Stimulated activated CD8-positive, alpha-beta memory T cell treated with anti-CD3 and anti-CD28 coated beads, Interleukin-4, amount 100 ng/mL, for 48 hours (primary cell): ENCODE measurements at places on chromosomes 5 and 9.
A peak's percentile ranks its signal among the peaks of the same experiment; 100 is the strongest.

DNA sequence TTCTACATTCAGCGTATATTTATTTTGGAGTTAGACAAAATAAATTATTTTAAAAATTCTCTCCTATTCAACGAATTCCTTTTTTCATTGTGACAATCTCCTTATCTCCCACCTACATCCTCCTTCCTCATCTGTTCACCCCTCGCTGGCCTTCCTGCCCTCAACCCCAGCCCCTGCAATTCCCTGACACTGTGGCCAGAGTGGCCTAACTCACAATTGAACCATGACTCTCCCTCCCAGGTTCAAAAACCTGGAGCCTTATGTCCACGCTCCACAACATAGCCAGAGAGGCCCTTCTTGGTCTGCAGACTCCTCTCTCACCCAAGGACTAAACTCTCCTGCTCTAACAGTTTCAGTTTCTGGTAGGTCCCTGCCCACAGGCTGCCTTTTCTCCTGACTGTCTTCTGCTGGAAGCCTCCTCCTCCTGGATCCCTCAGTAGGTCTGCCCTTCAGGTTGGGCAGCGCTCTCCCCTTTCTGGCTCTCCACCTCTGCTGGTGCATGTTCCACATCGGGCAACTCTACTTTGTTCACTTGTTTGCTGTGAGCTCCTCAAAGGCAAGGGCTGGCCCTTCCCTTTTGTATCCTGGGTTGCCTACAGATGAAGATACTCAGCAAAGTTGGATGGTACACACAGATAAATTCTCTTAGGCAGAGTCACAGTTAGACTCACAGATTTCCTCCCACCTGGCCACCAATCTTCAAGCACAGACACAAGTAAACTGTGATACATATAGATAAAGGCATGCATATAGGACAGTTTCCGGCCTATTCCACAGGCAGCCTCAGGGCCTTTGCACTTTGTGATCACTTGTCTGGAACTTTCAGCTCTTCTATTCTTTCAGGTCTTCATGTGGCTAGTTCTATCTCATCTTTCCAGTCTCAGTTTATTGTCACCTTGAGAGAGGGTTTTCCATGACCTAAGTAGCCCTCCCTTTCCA lies 19.8 kb upstream of the MYORG start:
- DNase-seq: no peak

- DNase-seq: no peak
Observed at GRCh38 chr9:121260457-121261106, 7.4 kb upstream of the GSN start.

DNA sequence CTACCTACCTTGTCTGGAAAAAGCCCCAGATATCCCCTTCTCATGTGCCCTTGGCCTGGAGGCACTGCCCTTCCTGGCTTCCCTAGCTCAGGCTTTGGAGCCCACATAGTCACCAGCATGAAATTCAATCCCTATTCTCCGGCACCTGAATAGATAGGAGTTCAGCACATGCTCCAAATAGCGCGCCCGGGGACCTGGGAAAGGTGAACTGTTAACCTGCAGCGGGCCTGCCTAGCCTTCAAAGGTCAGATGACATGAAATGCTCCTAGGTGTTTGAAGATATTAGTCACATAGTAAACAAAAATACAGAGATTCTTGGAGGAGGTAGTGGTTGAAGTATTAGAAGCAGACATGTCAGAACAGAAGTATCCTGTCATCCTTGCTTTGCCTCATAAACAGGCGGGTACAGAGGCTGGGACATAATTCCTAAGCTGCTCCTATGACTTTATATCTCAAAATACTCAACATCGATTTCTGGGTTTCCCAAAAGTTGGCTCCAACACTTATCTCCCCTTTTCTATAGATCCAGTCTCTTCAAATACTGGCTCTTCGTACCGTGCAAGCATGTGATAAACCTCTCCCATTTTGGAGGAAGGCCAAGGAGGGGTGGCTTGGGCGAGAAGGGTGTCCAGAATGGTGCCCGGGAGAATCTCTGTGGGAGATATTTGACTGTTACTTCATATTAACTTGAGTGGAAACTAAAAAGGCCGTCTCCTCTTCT lies 88.0 kb upstream of the ANKH start:
- no peak for DNase-seq

GRCh38 chr5:167937635-167937998 lies 353.8 kb upstream of the WWC1 start:
- DNase-seq: no peak

GRCh38 chr9:636931-637591 lies 204.4 kb upstream of the DMRT1 start:
- DNase-seq: no peak

GRCh38 chr5:59064293-59064692 lies 481.4 kb downstream of the RAB3C start:
- DNase-seq: no peak

DNA sequence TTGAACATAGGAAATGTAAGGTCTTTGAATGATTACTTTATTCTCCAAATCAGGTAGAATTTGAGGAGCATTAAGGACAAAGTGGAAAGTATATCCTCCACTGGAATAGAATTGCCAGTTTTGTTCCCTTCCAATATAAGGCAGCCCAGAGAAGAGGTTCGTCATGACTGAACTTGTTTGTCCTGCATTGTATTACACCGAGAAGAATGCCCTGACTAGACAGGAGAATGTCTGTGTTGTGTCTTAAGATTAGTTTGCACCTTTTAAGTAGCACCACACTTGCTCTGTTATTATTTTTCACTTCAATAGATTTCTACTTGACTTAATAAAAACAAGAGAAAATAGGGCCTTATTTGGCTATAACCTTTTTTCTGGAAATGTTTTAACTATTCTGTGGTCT lies 586.2 kb upstream of the PTGER4 start:
- DNase-seq: no peak

GRCh38 chr9:105087910-105088898 lies 156.2 kb upstream of the SLC44A1 start:
- DNase-seq: no peak

- no peak for DNase-seq
Observed at GRCh38 chr5:113259034-113259433, 175.8 kb downstream of the TSSK1B start.

DNA sequence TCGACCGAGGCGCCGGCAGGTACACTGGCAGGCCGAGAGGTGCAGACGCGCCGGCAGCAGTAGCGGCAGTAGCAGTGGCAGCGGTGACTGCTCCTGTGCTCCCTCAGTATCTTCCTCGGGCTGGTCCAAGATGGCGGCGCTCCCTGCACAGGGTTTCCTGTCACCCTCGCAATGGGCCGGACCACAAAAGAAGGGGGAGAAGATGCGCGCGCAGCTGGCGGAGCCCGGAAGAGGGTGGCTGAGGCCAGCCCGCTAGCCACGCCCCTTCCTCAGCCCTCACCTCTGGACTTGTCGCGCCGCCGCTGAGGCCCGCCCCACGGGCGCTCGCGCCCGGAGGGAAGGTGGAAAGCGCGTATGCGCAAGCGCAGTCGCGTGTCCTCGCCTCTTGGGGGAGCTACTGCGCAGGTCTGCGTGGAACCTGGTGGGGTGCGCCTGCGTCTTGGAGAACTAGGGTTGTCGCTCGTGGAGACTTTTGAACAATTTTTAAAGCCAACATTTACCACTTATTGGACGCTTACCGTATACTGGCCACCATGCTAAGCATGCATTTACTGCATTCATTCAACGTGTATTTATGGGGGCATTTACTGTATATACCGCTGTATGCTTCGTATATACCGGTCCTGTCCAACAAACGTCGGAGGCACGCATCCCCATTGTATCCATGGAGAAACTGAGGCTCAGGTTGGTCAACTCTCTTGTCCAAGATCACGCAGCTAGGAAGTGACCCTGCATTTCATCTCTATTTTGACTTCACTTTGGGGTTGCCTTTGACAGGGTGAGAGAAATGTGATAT lies at the start of gene RAB14:
RAB14 (minus strand) TSS at position 132 of the 796 bp plus-strand sequence. CDS start 8,457 bp downstream, outside the sequence.
- DNase-seq: peak; percentile 100

DNA sequence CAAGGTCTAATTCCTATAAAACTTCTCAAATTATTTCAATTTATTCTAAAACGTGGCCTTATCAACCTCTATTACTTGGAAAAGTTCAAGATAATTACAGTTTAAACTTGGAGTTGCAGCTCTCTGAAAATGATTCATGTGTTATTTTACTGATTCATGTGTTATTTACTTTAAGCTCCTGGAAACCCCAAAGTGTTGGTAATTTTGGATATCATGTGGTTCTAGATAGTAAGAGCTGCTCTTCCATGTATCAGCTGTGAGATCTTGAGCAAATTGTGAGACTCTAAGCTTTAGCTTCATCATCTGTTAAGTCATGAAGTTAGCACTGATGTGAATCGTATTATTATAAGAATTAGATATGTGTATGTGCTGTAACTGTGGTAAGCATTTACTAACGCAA lies 749.2 kb downstream of the TLE4 start:
- no peak for DNase-seq

GRCh38 chr5:14896131-14896530 lies 24.6 kb upstream of the ANKH start:
- no peak for DNase-seq

DNA sequence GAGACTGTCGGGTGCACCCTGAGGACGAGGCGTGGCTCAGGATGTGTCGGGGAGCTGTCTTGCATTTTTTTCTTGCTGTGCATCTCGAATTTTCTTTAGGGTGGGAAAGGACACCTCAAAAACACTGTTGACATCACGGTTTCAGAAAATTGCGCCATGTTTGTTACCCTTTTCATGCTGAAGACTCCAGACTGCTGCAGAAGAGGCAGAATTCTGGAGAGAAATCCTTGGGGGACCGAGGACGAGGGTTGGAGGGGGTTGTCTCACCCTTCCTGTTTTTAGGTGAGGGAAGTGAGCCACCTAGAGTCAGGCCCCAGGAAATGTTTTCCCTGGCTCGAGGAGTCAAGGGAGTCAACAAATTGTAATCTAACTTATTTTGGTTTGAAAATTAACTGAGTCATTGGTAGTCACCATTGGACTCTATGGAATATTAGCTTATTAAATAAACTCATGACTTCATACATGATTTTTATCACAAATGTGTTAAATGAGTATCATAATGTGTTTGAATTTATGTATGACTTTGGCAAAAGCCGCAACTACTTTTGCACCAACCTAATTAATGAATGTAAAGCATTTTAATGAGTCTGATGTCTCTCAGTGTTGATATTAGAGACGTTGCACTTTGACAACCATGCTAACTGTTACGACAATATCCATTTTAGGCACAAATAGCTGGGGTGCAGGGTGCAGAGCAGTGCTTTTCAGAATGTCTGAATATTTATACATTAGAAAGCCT lies 724 bp upstream of the LYSMD3 start:
- DNase-seq: peak; percentile 64

DNA sequence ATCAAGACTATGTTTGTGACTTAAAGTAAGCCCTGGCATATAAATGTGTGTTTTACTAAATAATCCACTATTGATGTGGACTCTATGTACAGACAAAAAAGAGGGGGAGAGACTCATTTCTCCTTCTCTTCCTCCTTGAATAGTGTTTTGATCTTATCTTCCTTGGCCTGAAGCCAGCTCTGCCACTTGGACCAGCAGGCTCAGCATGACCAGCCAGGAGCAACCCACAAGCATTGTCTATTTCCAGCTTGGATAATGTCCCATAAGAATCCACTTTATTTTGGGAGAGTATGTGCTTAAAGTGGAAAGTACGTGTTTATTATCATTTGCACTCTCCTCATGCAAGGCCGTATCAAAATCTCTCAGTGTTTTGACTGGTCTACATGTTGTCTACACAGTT lies 23.8 kb upstream of the SLC46A2 start:
- no peak for DNase-seq

- no peak for DNase-seq
Observed at GRCh38 chr5:172725785-172726184, 45.2 kb downstream of the DUSP1 start.

DNA sequence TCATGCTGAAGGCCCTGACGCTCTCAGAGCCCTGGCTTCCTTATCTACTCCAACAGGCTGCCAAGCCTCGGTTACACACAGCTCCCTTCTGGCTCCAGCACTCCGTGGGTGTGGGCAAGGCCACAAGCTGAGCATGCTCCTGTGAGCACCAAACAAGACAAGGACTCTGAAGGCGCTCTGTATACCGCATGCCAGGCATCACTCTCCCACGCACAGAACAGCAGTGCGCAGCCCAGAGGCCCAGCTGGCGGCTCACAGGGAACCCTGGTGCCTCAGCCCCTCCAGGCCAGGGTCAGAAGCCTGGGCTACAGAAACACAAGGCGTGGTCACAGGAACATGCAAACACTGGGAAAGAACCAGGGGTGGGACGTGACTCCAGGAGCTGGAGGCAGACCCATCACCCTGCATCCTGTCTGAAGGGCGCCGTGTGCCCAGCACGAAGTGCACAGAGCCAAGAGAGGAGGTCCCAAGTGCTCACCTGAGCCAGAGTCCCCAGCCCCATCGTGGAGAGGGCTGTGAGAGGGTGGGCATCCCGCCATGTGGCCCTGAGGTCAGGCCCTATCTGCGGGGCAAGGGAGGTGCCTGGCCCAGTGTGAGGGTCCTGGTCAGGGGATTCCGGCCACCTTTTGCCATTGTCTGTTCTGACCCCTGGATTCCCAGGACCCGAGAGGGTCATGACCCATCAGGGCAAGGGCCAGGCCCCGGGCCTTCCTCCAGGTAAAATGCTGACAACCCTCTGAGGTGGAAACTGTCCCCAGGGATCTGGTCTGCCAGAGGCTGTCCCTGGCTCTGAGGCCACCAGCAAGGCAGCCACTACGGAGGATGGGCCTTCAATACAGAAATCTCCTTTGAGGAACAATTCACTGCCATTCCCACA lies 54.7 kb downstream of the COL23A1 start:
- no peak for DNase-seq

GRCh38 chr5:153594785-153595184 lies 104.3 kb downstream of the GRIA1 start:
- DNase-seq: no peak

- DNase-seq: no peak
Observed at GRCh38 chr5:65338606-65339151, 143.0 kb downstream of the ADAMTS6 start.

GRCh38 chr9:115804206-115804605 lies 349.4 kb upstream of the PAPPA start:
- DNase-seq: no peak

DNA sequence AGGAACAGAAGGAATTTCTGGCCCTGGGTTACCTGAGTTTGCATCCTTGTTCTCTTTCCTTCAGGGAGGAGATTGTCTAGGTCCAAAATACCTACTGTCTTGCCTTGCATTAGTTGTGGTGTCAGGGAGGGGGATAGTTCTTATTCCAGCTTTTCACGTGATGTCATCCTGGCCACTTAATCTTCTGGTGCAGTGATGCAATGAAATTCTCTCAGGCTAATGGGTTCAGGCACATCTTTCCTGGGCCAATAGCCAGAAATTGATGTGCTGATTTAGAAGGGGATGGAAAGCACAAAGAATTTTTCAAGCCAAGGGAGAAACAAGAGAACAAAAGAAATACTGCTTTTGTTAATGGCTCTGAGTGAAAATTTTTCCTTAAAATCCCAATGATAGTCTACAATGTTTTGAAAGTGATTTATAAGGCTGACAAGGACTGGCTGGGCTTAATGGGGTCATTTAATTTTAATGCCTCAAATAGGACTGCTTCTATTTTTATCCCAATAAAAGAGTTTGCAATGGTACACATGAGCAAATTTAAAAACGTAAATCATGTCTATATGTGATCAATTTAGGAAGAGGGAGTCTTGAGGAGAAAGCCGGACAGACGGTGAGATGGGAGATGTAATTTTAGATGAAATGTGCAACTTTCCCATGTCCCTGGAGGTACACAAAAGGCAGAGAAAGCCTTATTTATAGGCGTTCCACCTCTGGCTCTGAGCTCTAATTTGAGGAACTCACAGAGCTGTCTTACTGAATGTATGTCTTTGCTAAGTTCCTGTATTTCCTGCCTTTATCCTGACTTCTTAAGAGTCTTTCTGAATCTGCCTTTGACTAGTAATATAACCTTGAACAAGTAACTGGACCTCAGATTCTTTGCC lies 89.3 kb upstream of the SV2C start:
- no peak for DNase-seq
